ENCODE measurements at places on chromosomes 6 and 20.
A peak's percentile ranks its signal among the peaks of the same experiment; 100 is the strongest.

DNA sequence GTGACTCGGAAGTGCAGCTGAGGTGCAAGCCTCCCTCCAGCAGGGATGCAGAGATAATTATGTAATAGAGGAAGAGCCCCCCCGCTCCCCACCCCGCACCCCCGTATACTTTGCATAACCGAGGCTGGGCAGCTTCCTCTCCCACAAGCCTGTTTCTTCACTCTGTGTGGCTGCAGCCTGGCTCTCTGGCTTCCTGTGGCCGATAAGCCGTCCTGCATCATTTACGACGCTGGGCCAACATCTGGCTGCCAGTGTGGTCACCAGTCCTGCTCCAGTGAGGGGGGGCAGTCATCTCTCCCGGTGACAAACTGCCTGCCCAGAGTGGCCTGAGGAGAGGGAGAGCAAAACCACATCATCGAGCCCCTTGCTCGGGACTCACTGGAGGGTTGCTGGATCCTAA is 59.2 kb downstream of the RBM38 start:
- no peak for DNase-seq

- DNase-seq = no peak
Observed at GRCh38 chr6:43758617-43759050, 11.4 kb upstream of the VEGFA start.

GRCh38 chr6:127207591-127208120 is 59.0 kb upstream of the RNF146 start:
- peak; percentile 10 for DNase-seq

GRCh38 chr6:24228681-24229255 is 102.8 kb downstream of the NRSN1 start:
- DNase-seq = no peak

Measured in bronchial epithelial cell (primary cell).